ENCODE measurements at places on chromosomes 4 and X. TPM values are rescaled to one million over a fixed set of nuclear protein-coding genes. Genes with fewer than 3 reads are reported as not detected.
A peak's percentile ranks its signal among the peaks of the same experiment; 100 is the strongest.

- no peak for DNase-seq
Measured at GRCh38 chr4:121360495-121360894, 20.3 kb downstream of the QRFPR start.

The EGFL6 gene
- total RNA-seq = 0.59 TPM

DNA sequence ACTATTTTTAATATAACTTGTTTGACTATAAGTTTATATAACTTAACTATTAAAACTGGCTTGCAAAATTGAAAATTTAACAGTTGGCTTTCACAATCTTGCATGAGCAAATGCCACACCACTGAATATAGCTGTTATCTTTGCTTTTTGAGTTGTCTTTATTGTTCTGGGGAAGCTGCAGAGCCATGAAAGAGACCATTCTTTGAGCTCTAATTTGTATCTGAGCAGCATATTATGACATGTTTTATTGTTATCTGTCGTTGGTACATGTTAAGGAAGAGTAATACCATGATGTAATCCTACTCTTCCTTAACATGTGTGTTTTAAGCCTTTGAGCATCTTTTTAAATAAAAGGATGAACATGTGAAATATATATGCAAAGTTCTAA is 97.1 kb upstream of the ANK2 start:
- no peak for DNase-seq

The AMBN gene
- total RNA-seq = not detected

The TCEAL6 gene
- not detected for total RNA-seq

- no peak for DNase-seq
Measured at GRCh38 chr4:152443859-152444258, 92.0 kb downstream of the FBXW7 start.

DNA sequence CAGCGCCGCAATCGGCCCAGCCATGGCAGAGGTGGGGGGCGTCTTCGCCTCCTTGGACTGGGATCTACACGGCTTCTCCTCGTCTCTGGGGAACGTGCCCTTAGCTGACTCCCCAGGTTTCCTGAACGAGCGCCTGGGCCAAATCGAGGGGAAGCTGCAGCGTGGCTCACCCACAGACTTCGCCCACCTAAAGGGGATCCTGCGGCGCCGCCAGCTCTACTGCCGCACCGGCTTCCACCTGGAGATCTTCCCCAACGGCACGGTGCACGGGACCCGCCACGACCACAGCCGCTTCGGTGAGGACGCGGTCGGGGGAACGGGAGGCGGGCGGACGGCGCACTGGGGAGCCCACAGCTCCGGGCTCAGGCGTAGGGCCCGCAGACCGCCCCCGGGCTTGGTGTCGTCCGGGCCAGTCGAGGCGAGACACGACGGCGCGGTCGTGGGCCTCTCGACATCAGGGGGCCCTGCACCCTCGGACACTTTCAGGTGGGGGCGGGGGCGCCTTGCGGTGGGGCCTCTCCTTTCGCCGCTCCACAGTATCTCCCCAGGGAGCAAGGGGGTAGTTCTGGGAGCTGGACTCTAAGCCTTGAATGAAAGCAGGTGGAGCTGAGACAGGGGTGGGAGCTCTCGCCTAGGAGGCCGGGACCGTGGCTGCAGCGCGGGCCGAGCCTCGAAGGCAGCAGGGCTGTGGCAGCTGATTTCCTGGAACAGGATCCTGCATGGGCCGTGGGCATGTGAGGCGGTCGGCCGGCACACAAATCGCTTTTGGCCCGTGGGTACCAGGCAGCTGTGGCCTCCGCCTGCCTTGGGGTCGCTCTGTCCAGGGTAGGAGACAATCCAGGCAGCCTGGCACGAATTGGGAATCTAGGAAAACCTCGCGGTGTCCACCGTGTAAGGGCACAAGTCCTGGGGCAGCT is 722 bp downstream of the FGF16 start:
- no peak for DNase-seq

GRCh38 chr4:69689599-69689998 is 36.6 kb upstream of the UGT2A1 start:
- DNase-seq = no peak

DNA sequence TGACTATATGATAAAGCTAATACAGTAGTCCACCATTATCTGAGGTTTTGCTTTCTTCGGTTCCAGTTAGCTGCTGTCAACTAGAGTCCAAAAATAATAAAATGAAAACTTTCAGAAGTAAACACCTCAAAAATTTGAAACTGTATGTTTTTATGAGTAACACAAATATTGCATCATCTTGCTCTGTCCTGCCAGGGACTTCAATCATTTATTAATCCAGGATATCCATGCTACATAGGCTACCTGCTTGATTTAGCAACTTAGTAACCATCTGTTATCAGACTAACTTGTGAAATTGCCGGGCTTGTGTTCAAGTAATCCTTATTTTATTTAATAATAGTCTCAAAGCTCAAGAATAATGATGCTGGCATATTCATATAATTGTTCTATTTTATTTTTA is 1537.8 kb upstream of the PABPC4L start:
- no peak for DNase-seq

DNA sequence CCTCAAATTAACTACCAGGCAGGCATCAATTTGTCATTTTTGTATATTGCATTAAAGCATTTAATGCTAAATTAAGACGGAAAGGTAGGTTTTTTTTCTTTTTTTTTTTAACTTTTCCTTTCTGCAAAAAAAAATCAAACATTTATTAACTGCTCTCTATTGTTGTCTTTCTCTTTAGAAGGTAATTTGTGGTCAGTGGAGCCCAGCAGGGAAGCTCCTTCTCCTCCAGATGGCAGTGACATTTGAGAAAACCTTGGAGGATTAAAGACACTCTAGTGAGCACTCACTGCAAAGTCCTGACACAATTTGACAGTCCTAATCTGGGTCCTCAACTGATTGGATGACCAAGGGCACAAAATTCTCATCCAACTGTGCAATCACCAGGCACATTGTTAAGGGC is 102.4 kb downstream of the SLIT2 start:
- no peak for DNase-seq

- no peak for DNase-seq
Measured at GRCh38 chrX:123988423-123989111, 27.1 kb downstream of the STAG2 start.

The HTN3 gene
- not detected for total RNA-seq

DNA sequence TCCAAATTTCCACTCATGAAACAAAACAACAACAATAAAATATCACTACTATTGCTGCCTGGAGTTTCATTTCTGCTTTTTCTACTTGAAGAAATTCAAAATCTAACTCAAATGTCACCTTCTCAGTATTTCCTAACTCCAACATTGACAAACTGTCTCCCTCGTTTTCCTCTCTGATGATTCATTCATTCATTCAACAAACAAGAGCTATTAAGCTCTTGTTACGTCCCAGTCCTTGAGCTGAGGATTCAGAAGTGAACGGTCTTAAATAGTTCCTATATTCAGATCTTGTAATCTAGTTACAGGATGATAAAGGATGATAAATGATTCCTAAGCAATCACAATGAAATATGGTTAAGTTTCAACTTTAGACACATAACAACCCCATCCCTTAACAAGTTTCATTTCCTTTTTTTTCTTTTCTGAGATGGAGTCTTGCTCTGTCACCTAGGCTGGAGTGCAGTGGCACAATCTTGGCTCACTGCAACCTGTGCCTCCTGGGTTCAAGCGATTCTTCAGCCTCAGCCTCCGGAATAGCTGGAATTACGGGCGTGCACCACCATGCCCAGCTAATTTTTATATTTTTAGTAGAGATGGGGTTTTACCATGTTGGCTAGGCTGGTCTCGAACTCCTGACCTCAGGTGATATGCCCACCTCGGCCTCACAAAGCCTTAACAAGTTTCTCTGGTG is 1.7 kb downstream of the SLC9B2 start:
- DNase-seq = no peak

DNA sequence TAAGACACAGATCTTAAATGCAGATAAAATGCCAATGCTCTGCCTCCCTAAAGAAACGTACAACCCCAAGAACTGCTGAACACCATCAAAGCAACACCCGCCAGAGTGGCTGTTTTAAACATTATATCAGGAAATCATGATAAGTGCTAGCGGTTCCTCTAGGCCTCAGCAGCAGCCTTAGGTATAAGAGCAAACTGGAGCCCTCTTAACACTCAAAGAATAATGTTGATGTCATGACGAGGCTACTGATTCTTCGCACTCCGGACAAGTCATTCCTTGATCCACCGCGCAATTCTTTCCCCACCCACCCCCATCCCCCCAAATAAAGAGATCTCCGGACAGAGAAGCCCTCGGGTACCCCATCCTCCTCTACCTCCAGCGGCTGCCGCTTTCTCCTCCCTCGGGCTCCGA is 507 bp downstream of the LIN54 start:
- no peak for DNase-seq

GRCh38 chr4:10171055-10171454 is 54.5 kb upstream of the WDR1 start:
- DNase-seq = no peak

- DNase-seq = no peak
Measured at GRCh38 chr4:93960450-93960849, 131.9 kb downstream of the ATOH1 start.

- no peak for DNase-seq
Measured at GRCh38 chrX:4588466-4588865, 875.0 kb upstream of the PRKX start.

- no peak for DNase-seq
Measured at GRCh38 chr4:96471956-96472867, 632.3 kb downstream of the PDHA2 start.

The BOD1L1 gene
- total RNA-seq = 68.3 TPM

GRCh38 chrX:17669891-17670290 is 67.4 kb upstream of the SCML1 start:
- DNase-seq = no peak

- DNase-seq = no peak
Measured at GRCh38 chr4:11228530-11228929, 200.2 kb downstream of the HS3ST1 start.

DNA sequence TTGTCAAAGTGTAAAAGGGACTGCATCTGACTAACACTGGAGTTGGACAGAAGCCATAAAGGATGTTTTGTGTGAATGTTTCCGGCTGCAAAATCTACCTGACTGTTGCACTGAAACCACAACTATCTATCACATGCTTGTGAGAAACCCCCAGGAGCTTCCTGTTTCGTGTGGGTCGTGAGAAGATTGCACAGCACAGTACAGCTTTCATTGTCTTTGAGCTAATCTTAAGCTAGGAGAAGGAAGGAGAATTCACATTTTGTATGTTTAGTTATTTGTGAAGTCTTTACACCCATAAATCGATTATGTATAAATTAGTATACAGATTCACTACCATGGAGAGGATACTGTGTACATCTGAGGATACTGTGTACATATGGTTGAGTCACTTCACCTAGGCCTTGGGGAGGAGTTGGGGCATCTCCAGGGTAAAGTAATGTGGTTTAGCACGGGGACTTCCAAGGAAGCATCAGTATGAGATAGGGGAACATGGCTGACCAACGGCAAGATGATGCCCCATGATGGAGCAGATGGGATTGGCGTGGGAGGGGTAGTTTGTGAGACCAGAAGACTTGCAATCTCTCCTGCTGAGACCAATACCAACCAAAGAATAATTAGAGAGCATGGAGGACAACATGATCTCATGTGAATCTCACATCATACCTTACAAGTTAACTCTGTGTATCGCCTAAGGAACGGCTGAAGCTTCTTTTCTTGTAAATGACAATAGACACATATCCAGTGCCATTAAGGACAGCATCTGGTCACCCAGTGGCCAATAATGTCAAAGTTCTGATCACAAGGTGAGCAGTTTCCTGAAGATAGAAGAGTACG is 43.1 kb upstream of the FAM9C start:
- no peak for DNase-seq

- DNase-seq = peak; percentile 59
Measured at GRCh38 chr4:9703391-9703790, 78.0 kb upstream of the DRD5 start.

The PPARGC1A gene
- 4.0 TPM for total RNA-seq

The ZAR1 gene
- total RNA-seq = not detected

DNA sequence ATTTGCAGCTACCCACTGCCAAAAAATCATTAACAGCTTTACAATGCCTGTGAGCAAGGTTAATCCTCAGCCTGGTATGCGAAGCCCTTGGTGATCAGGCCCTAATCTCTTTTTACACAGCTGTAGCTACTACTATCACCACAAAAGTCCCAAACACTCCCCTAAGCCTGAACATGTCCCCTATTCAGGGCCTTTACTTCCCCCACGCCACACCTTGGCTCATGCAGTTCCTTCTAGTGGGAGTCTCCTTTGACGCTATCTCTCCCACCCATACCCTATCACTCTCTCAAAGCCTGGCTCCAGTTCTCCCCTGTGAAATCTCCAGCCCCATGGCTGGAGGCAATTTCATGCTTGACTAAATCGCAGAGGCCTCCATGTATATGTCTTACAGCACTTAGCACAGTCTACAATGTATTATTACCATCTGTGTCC is 90.6 kb upstream of the CBR4 start:
- DNase-seq = no peak

- no peak for DNase-seq
Measured at GRCh38 chr4:76738086-76738931, 159.6 kb downstream of the SOWAHB start.

DNA sequence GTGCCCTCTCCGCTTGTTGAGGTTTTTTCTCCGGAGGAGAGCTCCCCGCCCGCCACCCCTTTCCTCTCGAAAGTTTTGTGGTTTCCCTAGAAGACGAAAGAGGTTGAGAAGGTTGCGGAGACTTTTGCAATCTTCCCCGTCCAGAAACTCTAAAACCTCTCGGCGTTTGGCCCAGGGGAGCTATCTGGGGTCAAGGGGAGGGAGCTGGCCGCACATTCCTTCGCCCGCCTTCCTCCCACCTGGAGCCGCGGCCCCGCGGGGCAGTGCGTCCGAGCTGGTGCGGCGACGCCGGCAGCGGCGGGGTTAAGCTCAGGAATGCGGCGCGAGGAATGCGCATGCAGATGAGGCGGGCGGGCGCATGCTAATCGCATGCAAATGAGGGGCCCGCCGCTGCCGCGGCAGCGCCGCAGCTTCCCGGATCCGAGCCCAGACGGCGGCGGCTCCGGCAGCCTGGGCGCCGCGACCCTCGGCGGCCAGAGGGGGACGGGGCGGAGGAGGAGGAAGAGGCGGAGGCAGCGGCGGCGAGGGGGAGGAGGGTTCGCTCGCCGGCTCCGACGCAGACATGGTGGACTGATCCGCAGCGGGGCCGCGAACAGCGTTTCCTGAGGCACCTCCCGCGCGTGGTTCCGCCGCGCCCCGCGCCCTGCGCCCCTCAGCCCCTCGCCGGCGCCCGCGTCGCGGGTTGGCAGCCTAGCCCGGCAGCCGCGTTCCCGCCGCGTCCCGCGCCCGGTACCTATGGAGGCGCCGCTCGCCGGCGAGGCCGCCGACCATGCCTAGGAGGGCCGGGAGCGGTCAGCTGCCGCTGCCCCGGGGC is at the start of gene WWC2:
TSS of gene WWC2 (plus strand) at position 535 of the 814 bp plus-strand sequence. CDS start at position 770, 235 bp downstream.
- peak; percentile 83 for DNase-seq

DNA sequence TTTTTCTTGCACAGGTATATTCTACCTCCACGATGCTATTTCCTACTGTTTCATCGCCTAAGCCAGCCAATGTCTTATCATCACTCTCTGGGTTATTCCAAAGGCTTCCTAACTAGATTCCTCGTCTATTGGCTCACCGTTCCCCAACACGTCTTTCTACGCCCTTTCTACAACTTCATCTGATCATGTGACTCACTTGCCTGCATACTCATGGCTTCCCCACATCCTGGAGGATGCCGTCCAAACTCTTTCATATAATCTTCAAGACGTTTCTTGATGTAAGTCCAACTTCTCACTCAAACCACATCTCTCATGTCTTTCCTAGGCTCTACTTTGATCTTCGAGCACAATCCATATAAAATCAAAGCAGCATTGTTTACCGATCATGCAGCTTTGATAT is 322.0 kb upstream of the PPARGC1A start:
- no peak for DNase-seq

Data from breast epithelium (tissue), 4 donors.